Midbrain (tissue), 1 donor: ENCODE measurements at places on chromosomes 4 and X.

DNA sequence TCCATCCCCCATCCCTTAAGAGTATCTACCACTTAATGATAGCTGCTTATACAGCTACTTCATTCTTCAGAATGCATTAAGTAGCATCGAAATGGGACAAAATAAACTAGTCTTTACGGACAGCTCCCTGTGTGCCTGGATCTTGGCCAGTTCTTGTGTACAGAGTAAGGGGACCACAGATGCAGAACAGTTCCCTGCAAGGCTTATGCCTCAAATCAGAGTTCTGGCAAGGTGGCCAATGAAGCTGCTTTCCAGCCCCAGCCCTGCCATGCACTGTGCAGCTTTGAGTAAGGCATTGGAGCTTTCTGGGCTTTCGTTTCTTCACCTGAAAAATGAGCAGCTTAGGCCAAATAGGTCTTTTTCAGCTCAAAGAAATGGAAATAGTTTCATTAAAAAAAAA lies 14.2 kb downstream of the CLNK start:
- DNase-seq = no peak

GRCh38 chr4:2936773-2937145 lies 26.4 kb downstream of the NOP14 start:
- DNase-seq = no peak

DNA sequence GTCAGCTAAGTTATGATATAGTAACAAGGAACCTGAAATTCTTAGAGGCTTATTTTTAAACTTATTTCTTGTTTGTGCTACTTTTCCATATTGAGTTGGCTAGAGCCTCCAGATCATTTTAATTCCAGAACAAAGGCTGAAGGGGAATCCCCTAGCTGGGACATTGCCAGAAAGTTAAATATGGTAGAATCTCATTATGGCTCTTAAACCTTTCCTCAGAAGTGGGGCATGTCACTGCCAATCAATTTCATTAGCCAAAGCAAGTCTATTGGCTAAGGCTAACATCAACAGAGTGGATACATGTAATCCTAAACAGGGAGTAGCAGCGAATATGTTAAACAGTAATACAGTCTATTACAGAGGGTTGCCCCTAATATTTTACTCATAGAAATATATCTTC lies 47.0 kb downstream of the FTHL17 start:
- no peak for DNase-seq

DNA sequence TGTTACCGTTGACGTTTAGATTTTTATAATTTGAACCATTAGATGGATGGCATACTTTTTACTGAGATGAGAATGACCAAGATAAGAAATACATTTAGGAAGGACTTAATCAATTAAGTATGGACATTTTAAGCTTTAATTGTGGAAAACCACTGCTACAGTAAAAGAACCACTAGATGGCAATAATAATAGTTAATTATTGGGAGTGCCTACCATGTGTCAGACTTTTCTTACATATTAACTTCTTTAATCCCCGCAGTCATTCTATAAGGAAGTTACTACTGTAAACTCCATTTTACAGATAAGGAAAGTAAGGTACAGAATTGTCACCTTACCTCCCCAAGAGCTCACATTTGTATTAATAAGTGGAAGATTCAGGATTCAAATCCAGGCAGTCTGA lies 48.5 kb upstream of the MYOZ2 start:
- DNase-seq = no peak

GRCh38 chr4:183636503-183636902 lies 22.5 kb downstream of the RWDD4 start:
- no peak for DNase-seq

GRCh38 chr4:185504098-185505047 lies 30.9 kb downstream of the PDLIM3 start:
- no peak for DNase-seq

DNA sequence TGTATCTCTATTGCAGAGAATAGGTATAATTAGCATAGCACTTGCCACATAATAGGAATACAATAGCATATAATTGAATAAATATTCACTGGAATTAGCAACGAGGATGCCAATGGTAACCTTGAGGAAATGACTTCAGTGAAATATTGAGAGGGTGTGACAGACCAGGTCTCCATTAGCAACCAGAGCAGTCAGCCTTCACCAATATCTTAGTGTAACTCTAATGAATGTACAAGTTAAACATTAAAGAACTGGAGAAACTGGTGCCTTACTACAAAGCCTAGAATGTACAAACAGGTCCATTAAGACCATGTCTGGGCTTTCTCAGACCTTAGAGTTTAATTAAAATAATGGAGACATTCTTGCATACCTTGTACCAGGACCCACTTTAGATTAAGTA lies 143.0 kb downstream of the MAGEB17 start:
- no peak for DNase-seq

GRCh38 chrX:140065961-140066662 lies 100.8 kb upstream of the CXorf66 start:
- no peak for DNase-seq
